ENCODE measurements at places on chromosomes 11 and 22. TPM values are rescaled to one million over a fixed set of nuclear protein-coding genes. Genes with fewer than 3 reads are reported as not detected.

Gene OR52E1
- total RNA-seq: not detected

Gene C11orf97
- not detected for total RNA-seq

GRCh38 chr11:69161117-69161407 is 5.3 kb downstream of the SMIM38 start:
- no peak for DNase-seq

DNA sequence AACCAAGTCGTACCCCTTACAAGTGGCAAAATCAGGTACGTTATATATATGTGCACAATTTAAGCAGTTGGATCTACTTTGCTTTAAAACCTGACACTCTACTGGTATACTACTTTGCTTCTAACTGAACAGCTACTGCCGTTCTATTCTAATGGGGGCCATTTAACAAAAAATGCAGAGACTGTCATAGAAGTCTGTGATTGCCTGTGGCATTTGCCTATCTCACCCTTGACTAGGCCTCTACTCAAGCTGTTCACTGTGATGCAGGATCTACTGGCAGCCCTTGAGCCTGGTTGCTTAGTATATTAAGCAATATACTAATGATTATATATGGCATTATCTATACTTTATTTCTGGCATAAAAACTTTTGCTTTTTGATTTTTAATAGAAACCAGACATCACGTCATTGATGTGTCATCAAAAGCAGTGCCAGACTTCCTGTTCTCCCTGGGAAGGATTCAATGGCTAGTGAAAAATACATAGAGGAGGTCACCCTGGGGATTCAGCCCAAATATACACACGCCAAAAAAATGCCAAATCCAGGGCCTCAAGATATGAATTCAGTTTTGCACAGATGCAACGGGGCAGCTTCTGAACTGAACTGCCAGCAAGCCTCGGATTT is 40.0 kb upstream of the FIBIN start:
- DNase-seq: no peak

Gene CD248
- total RNA-seq: not detected

DNA sequence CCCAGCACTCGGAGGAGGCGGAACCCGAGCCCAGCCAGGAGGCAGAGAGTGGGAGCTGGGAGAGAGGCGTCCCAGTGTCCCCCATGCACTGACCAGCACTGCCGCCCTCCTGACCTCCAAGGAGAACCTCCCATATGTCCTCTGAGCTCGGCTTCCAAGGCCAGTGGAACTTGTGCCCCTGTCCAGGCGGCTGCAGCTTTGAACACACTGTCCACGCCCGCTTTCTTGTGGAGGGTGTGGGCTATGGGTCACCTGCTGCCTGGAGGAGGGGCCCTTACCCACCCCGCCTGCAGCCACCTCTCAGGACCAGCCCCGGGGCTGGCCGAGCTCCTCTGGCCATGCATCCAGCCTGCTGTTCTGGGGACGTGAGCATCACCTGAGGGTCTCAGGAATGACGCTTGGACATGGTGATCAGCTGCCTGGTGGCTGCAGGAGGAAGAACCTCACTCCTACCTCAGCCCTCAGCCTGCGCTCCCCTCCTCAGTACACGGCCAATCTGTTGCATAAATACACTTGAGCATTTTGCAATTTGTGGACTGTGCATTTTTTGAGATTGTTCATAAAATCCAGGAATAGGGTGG is 22.2 kb upstream of the MUC5B start:
- no peak for DNase-seq
